ENCODE measurements at places on chromosomes 3 and 15.

GRCh38 chr3:123421353-123422174, 27.3 kb downstream of the ADCY5 start:
- no peak for DNase-seq

GRCh38 chr15:64197425-64197824, 34.6 kb upstream of the PPIB start:
- no peak for DNase-seq

DNA sequence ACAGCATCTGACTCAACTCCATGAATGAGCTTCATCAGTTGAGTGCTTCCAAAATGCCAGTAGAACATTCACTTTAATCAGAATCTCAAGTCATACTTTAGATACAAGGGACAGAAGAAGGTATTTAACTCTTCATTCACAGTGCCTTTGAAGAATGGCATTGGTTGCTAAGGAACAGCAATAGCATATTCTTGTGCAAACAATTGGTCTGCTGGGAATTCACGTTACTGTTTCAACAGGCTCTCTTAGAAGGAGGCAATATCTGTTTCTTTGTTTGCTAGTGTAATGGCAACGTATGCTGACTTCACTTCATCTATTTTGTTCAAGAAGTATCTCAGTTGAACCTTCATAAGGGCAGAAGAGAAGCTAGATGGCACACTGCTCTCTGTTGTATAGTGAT, 113.9 kb downstream of the TMEM108 start:
- DNase-seq, result no peak

GRCh38 chr3:152842413-152842812, 7.5 kb downstream of the P2RY1 start:
- no peak for DNase-seq

DNA sequence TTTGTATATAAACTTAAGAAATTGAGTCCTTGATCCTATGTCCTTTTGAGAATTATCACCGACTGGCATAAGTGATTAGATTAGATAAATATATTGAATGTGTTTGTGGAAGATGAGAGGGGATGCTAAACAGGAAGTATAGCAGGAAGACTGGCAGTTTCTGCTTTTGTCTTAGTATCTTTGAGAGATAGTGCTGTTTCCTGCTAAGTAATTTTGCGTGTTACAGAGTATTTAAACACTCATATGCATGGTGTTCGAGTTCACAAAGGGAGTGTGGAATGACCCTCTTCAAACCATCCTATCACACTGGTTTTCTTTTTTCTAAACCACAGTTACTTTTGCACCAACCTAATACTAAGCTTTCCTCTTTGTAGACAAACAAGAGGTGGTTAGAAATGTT, 106.0 kb downstream of the KLHL25 start:
- no peak for DNase-seq

DNA sequence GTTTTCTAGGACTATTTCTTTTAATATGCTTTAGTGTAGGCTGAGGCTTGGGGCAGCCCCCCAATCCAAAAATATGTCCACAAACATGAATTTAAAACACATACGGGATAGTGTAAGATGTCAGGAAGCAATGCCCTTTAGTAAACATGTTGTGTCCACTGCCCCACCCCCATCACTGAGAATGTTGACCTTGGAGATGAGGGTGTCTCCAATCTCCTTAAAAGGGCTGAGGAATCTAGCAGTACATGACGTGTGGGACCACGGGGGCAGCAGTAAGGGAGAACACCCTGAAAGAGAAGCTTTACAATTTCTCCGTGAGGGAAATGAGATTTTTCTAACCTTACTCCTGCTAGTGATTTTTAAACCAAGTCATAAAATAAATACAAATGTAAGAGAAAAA, 84.7 kb downstream of the SQOR start:
- DNase-seq, result no peak

All from RWPE1 (cell line).